ENCODE measurements at places on chromosomes 4 and X.

GRCh38 chr4:136395212-136395722 lies 1137.0 kb downstream of the PCDH18 start:
- no peak for DNase-seq

- no peak for DNase-seq
These were observed 240.7 kb upstream of the TRAM1L1 start for GRCh38 chr4:117326091-117326490.

DNA sequence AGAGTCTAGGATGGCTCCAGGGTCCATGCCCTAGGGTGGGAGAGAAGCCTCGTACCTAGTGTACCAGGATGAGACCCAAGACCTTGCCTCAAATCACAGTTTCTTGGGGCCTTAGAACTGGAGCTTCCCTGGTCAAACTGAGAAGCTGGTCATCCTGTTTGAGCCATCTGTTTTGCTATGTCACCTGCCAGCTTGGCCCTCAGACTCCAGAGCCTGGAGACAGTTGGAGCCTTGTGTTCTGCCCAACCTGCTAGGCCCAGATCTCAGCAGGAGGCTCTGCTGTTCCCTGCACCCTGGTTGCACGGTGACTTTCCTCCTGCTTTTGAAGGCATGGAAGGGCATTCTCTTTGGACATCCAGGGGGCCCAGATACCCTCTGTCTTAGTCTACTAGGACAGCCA lies 206.3 kb upstream of the ATP6AP2 start:
- no peak for DNase-seq

- DNase-seq = no peak
These were observed 49.9 kb downstream of the FAM114A1 start for GRCh38 chr4:38917481-38918025.

Data from kidney glomerular epithelial cell (primary cell).